ENCODE measurements at places on chromosomes 6 and 20.

DNA sequence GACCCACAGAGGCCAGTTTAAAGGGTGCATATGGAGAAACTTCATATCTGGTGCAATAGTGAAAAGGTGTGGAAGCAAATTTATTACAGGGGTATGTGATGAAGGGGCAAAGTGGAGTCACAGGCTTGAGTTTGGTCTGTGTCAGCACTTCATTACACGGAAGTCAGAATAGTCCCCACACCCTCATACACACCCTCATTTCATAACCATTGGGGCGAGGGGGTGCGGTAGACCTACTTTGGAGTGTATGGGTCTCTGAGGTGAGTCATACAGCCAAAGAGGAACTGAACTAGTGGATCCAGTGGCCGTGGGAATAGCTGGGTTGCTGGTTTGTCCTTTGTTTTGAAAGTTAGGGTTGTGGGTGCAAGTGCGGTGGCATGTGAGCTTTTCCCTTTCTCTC, 3.3 kb downstream of the TM9SF4 start:
- DNase-seq, result peak; percentile 11

- no peak for DNase-seq
These were observed 114.2 kb downstream of the SNX5 start for GRCh38 chr20:17854307-17854903.

GRCh38 chr6:38307740-38308139, 332.0 kb downstream of the BTBD9 start:
- DNase-seq, result no peak

DNA sequence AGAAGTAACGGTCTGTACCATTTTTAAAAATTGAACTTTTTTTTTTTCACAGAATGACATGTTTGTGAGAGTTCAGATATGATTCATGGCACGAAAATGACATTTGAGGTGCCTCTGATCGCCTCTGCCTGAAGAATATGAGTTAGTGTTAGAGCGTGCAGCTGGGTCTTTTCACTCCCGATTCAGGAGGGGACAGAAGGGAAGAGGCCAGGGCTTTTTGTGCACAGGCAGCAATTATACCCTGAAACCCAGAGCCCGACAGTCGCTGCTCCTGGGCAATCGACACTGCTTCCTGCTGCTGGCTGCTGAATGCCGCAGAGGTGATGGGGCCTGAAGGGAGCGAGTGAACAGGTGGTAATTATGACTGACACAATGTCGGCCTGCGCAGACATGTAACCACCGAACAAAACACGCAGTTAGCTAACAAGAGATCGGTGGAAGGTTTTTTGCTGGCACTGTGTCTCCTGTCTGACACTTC, 652.0 kb upstream of the NOX3 start:
- no peak for DNase-seq

All from CD4-positive, alpha-beta T cell treated with Interleukin-2 at 100 ng/mL for 4 hours (primary cell).